ENCODE measurements at places on chromosomes 13 and 19.

- DNase-seq = no peak
Observed at GRCh38 chr13:43057653-43058317, 34.4 kb downstream of the DNAJC15 start.

DNA sequence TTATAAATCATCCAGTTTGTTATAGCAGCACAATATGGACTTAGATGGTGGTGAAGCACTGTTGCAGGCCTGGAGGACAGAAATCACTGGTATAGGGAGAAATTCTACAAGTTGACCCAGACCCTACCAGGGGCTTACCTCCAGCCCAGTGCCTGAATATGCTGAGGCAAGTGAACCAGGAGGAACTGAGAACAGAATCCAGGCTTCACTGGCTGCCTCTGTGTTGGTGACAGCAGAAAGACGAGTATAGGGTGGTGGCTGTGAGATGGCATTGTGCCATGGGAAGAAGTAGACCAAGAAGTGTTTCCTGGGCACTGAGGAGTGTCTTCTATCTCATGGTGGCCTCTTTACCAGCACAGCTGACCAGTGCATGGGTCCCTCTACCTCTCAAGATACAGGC is 15.9 kb upstream of the EID2 start:
- no peak for DNase-seq

DNA sequence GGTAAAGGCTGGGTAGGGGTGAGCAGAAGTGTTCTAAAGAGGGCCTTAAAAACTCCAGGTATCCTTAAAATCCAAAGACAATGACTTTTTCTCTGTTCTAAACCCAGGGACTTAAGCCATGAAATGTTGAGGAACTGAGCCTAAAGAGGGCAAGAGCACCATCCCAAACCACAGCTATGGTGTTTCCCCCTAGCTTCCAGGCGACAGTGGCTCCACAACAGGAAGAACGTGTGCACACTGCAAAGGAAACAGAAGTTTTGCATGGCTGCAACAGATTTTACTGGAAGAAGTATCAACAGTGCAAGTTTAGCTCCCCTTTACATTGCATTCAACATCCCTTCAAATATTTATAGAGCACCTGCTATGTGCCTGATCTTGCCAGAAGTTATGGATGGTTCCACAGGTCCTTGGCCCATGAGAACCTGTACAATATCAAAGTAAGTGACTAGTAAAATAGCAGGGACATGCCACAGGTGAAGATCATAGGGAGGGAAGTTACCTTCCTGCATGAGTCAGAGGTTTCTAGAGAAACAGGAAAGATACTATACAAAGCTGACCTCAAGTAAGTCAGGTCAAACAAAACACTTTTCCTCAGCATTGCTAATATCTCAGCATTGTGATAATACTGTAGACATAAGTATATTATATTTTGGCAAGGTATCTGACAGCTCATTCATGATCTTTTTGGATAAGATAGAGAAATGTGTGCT is 8.4 kb upstream of the KCTD12 start:
- DNase-seq = no peak

DNA sequence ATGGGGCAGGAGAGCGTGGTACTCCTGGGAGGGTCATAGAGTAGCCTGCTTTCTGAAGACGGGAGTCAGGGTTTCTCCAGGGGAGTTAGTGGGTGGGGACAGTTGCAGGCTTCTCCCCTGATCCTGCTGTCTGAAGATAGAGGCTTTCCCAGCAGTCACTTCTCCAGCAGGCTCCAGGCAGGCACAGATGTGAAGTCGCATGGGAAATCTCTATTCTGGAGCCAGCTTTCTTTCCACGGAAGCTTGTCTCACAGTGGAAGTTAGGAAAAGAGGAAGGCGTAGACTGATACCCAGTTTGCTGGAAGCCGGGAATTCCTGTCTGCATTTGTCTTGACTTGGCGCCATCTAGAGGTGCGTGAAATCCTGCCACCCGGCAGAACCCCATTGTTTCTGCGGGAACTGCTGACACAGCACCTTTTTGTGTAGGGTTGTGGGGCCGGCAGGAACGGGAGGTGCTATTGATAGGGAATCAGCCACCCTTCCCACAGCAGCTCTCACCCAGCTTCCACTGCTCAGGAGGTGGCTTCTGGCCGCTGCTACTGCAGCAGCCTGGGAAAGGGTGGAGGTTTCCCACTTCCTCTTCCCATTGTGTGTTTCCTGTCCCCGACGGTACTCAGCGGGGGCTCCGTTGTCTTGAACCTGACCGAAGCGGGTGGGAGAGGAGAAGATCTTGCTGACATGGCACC is 28.5 kb upstream of the NPAS1 start:
- no peak for DNase-seq

- no peak for DNase-seq
Observed at GRCh38 chr13:94661406-94661805, 50.9 kb downstream of the SOX21 start.

GRCh38 chr19:49167857-49168409 is 10.3 kb downstream of the TRPM4 start:
- no peak for DNase-seq

- DNase-seq = no peak
Observed at GRCh38 chr19:19185853-19186740, 5.9 kb downstream of the BORCS8 start.
